ENCODE measurements at places on chromosomes 3 and 15.
A peak's percentile ranks its signal among the peaks of the same experiment; 100 is the strongest.

- no peak for DNase-seq
- H3K27ac ChIP-seq: no peak overlapping the region
- H3K27me3 ChIP-seq: no peaks in the 10 kb centered on the region
- no peaks in the 10 kb centered on the region for H3K4me1 ChIP-seq
- no peak overlapping the region for H3K4me3 ChIP-seq
- H3K36me3 ChIP-seq: no peaks in the 10 kb centered on the region
Measured at GRCh38 chr3:183592821-183593220, 37.3 kb upstream of the KLHL6 start.

- no peaks in the 10 kb centered on the region for H3K27me3 ChIP-seq
- no peak overlapping the region for H3K27ac ChIP-seq
- DNase-seq: no peak
- no peaks in the 10 kb centered on the region for H3K36me3 ChIP-seq
- no peak overlapping the region for H3K4me3 ChIP-seq
- H3K4me1 ChIP-seq: no peaks in the 10 kb centered on the region
Measured at GRCh38 chr15:35929740-35930444, 383.9 kb upstream of the DPH6 start.

DNA sequence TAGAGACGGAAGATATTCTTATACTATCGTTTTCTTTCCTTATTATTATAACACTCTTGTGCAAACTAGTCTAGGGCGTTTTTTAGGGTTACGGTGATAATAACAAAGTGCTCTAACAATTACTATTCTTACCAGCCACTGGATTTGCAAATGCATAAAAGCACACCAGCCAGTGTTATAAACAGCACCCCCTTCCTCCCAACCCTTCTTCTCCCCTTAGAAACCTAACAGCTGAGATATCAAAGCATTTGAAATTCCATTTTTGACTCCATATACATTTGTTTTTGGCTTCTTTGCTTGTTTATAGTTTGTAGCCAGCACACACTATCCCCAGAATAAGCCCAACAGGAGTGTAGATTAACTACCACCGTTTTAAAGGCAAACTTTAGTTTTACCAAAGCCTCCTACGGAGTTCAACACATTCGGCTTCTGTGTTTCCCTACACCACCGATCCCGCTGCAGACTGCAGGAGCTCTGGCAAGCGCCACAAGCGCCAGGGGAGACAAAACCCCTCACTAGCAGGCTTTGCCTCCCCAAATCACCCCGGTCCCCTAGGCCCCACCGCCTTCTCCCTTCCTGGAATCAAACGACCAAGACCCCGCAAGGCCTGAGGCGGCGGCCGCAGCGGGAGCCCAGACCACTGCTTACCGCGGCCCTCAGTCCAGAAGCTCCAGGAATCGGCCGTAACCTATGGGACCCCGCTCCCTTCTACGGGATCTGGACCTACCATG is 461 bp downstream of the COPB2 start:
- DNase-seq: no peak
- H3K27ac ChIP-seq: peak overlapping the region; percentile 97
- H3K36me3 ChIP-seq: no peaks in the 10 kb centered on the region
- H3K27me3 ChIP-seq: no peaks in the 10 kb centered on the region
- H3K4me1 ChIP-seq: peaks cover 69% of the 10 kb centered on the region

- DNase-seq: no peak
- H3K4me1 ChIP-seq: no peaks in the 10 kb centered on the region
- no peaks in the 10 kb centered on the region for H3K36me3 ChIP-seq
Measured at GRCh38 chr3:167855306-167855705, 119.8 kb downstream of the SERPINI1 start.

DNA sequence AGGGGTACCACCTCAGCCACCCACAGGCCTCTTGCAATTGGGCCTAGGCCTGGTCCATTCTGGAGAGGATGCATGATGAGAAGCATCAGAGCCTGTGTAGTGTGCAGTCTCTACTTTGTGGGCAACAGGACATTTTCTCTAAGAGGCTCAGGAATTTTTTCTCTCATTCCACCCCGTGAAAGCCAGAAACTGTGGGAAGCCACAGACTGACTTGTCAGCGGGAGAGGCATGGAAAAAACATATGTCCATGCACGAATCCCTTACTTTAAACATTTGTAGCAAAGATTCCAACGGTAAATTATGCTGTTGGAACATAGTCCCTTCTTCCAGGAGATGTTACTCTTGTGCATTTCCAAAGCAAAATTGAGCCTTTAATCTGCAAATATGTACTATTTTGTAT is 196.5 kb downstream of the KLHL25 start:
- H3K27me3 ChIP-seq: no peaks in the 10 kb centered on the region
- H3K4me1 ChIP-seq: peaks cover 33% of the 10 kb centered on the region
- H3K36me3 ChIP-seq: no peaks in the 10 kb centered on the region
- no peak overlapping the region for H3K4me3 ChIP-seq
- no peak for DNase-seq

- peaks cover 10% of the 10 kb centered on the region for H3K4me1 ChIP-seq
- no peaks in the 10 kb centered on the region for H3K36me3 ChIP-seq
- no peaks in the 10 kb centered on the region for H3K27me3 ChIP-seq
- peak within 1 kb of the TSS; percentile 27 for H3K27ac ChIP-seq
- peak within 1 kb of the TSS; percentile 81 for H3K4me3 ChIP-seq
Measured at GRCh38 chr3:158109804-158110657, at the start of gene RSRC1. RSRC1 (plus strand) TSS chr3:158110089; CDS start chr3:158122105, 12,016 bp downstream.

- no peak overlapping the region for H3K4me3 ChIP-seq
- no peak overlapping the region for H3K27ac ChIP-seq
- H3K27me3 ChIP-seq: no peaks in the 10 kb centered on the region
- no peaks in the 10 kb centered on the region for H3K4me1 ChIP-seq
Measured at GRCh38 chr3:72319194-72320094, 528.8 kb downstream of the SHQ1 start.

DNA sequence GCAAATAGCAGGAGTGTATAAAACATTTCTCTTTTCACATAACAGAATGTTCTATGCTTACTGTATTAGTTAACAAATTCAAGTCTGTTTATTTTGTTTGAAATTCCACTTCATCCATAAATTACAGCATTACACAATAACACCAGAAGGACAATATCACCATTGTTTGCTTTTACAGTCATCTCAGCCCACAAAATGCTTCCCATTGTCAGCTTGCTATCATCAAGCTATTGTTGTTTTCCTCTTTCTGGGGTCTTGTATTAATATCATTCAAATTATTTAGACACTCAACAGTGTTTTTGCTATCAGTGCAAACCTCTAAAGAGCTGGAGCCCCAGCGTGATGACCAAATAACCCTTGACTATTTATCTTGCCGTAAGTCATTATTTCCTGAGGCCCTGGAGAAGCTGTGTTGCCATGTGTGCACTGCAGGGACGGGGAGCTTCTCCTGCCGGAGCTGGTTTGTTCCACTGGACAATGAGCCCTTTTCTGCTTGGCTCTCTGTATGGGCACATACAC is 1.1 kb downstream of the SAMMSON start:
- no peaks in the 10 kb centered on the region for H3K4me1 ChIP-seq
- H3K27ac ChIP-seq: peak overlapping the region; percentile 77
- no peaks in the 10 kb centered on the region for H3K27me3 ChIP-seq
- H3K4me3 ChIP-seq: no peak overlapping the region

- H3K4me3 ChIP-seq: no peak overlapping the region
- H3K27me3 ChIP-seq: no peaks in the 10 kb centered on the region
- no peaks in the 10 kb centered on the region for H3K4me1 ChIP-seq
- DNase-seq: no peak
Measured at GRCh38 chr3:150588027-150588830, 14.9 kb upstream of the SELENOT start.

- H3K27me3 ChIP-seq: peaks cover 2% of the 10 kb centered on the region
- no peak for DNase-seq
- no peaks in the 10 kb centered on the region for H3K4me1 ChIP-seq
- H3K4me3 ChIP-seq: no peak overlapping the region
Measured at GRCh38 chr3:123048480-123049237, 18.2 kb upstream of the PDIA5 start.

DNA sequence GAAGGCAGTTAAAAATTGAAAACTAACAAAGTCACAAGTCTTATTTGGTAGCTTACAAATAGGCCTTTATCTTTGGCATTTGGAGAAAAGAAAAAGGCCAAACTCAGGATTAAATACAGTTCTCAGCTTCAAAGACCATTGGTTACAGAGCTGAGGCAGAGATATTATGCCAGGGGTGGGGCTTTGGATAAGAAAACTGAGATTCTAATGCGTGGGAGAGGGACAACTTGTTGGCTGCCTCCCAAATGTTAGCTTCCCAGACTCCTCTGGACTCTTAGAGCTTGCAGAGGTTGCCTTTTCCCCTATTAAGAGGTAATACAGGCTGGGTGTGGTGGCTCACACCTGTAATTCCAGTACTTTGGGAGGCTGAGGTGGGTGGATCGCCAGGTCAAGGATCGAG is 231.8 kb downstream of the SQOR start:
- H3K4me1 ChIP-seq: no peaks in the 10 kb centered on the region
- H3K4me3 ChIP-seq: no peak overlapping the region
- no peak overlapping the region for H3K27ac ChIP-seq
- H3K36me3 ChIP-seq: no peaks in the 10 kb centered on the region

- no peak for DNase-seq
- H3K4me3 ChIP-seq: no peak overlapping the region
- no peaks in the 10 kb centered on the region for H3K4me1 ChIP-seq
Measured at GRCh38 chr3:160667452-160667851, 9.5 kb upstream of the ARL14 start.

DNA sequence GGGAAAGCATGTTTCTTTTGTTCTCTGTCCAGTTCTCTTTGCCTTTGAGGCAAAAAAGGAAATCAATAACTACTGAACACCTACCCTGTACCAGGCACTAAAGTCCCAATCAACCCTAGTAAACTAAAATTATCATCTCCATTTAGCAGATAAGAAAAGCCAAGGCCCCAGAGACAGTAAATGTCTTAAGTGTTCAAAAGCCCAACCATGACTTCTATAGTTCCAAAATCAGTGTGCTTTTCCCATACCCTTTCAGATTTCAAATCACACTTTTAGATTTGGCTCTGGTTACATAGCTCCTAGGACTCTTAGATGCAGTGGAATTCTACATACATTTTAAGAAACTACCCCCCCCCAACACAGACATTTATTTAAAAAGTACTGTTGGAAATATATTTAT is 63.5 kb downstream of the UACA start:
- no peak for DNase-seq
- H3K27ac ChIP-seq: peak overlapping the region; percentile 70
- no peak overlapping the region for H3K4me3 ChIP-seq
- H3K36me3 ChIP-seq: no peaks in the 10 kb centered on the region

GRCh38 chr3:12513694-12514446 is 29.6 kb downstream of the TSEN2 start:
- no peaks in the 10 kb centered on the region for H3K4me1 ChIP-seq
- H3K4me3 ChIP-seq: no peak overlapping the region
- H3K27me3 ChIP-seq: no peaks in the 10 kb centered on the region

DNA sequence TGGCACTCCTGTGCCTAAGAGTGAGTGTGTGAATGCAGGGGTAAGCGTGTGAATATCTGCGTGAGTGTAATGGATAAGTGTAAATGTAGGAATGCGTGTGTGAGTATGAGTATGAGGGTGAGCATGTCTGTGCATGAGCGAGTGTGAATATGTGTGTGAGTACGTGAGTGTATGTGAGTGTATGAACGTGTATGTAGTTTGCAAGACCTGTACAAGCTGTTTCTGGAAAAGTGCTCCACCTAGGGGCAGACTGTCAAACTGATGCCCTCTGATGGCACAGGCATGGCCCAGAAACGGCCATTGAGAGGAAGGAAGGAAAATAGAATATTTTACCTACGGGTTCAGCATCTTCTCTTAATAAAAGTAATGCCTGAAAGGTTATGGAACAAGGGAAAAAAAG is 24.4 kb upstream of the FRMD4B start:
- peaks cover 10% of the 10 kb centered on the region for H3K4me1 ChIP-seq
- no peak overlapping the region for H3K4me3 ChIP-seq
- peak; percentile 88 for DNase-seq

GRCh38 chr15:101133751-101134261 is 118.0 kb downstream of the CHSY1 start:
- no peaks in the 10 kb centered on the region for H3K36me3 ChIP-seq
- DNase-seq: no peak
- H3K27me3 ChIP-seq: no peaks in the 10 kb centered on the region
- no peak overlapping the region for H3K27ac ChIP-seq

- no peaks in the 10 kb centered on the region for H3K4me1 ChIP-seq
- DNase-seq: no peak
- no peaks in the 10 kb centered on the region for H3K27me3 ChIP-seq
- no peak overlapping the region for H3K4me3 ChIP-seq
Measured at GRCh38 chr3:70431911-70432310, 119.5 kb upstream of the MDFIC2 start.

- H3K4me1 ChIP-seq: no peaks in the 10 kb centered on the region
- DNase-seq: no peak
- no peaks in the 10 kb centered on the region for H3K27me3 ChIP-seq
- H3K27ac ChIP-seq: no peak overlapping the region
- no peaks in the 10 kb centered on the region for H3K36me3 ChIP-seq
Measured at GRCh38 chr3:153291059-153291685, 129.1 kb downstream of the RAP2B start.

DNA sequence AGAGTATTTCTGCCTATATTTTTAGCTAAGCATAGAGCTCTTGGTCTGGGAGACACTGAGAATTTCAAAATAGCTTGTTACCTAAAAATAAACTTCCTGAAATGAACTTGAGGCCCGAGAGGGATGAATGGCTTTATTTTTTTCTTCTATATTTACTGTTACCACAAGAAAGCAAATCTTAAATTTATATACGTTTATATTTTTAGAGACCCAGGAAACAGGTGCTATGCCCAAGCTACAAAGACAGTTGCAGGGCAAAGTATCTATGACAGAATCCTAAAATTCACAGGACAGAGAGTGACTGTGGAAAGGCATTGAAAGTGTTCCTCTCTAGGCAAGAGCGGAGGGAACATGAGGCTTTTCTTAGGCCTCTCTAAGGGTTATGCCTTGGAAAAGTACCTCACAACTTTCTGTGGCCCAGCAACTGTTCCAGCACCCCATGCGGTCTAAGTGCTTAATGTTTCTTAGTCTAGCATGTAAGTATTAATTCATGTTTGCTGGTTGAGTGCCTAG is 36.5 kb downstream of the TGFBR2 start:
- peak overlapping the region; percentile 45 for H3K27ac ChIP-seq
- peaks cover 33% of the 10 kb centered on the region for H3K36me3 ChIP-seq

DNA sequence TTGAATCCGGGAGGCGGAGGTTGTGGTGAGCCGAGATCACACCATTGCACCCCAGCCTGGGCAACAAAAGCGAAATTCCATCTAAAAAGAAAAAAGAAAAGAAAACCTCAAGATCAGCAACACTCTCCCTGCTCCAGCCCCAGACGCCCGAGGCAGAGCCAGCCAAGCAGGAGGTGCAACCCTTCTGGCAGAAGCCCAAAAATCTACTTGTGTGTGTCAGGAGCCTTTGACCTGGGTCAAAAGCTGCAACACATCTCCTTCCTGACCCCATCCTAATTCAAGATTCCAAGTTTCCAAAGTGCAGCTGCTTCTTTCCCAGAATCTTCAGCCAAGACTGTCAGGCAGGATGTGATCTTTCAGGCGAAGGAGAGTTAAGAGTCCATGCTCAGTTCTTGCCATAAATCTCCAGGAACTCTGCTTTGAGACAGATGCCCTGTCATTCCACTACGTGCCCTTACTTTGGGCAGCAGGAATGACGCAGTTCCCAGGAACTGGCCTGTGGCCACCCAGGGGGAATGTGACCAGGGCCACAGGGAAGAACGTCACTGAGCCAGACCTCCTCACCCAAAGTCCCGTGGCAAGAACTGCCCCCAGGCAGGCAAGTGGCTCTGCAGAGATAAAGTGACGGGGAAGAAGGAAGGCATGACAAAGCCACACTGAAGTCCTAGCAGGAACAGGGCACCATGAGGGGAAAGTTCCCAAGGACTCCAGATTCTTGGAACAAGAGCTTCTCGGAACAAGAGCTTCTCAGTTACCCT is 39.4 kb downstream of the SH3BP5 start:
- H3K27me3 ChIP-seq: no peaks in the 10 kb centered on the region
- H3K36me3 ChIP-seq: no peaks in the 10 kb centered on the region
- DNase-seq: no peak
- H3K4me1 ChIP-seq: peaks cover 99% of the 10 kb centered on the region

GRCh38 chr3:127170814-127171213 is 22.1 kb upstream of the PRR23E start:
- H3K36me3 ChIP-seq: no peaks in the 10 kb centered on the region
- H3K27me3 ChIP-seq: peaks cover 16% of the 10 kb centered on the region
- no peak overlapping the region for H3K4me3 ChIP-seq
- H3K4me1 ChIP-seq: no peaks in the 10 kb centered on the region
- no peak overlapping the region for H3K27ac ChIP-seq
